GM03348 (cell line): ENCODE measurements at places on chromosomes 6 and 20.

GRCh38 chr6:84758486-84758885 lies 5.9 kb downstream of the TBX18 start:
- DNase-seq = no peak

- no peak for DNase-seq
Observed at GRCh38 chr6:161268531-161269210, 5.2 kb downstream of the AGPAT4 start.

DNA sequence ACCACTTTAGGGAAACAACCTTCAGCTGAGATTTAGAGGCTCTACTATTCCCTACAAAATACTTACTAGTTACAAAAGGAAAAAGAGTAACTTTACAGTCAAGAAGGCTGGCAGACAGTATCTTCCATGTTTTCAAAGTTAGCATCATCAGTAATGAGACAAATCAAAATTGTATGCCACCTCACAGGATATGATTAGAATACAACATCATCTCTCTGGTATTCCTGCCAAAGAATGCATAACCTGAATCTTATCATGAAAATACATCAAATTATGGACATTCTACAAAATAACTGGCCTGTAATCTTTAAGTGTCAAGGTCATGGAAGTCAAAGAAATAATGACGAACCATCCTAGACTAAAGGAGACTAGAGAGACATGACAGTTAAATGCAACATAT lies 38.4 kb downstream of the CDK5RAP1 start:
- DNase-seq = no peak

- no peak for DNase-seq
Observed at GRCh38 chr6:134676307-134677281, 273.3 kb downstream of the ALDH8A1 start.

DNA sequence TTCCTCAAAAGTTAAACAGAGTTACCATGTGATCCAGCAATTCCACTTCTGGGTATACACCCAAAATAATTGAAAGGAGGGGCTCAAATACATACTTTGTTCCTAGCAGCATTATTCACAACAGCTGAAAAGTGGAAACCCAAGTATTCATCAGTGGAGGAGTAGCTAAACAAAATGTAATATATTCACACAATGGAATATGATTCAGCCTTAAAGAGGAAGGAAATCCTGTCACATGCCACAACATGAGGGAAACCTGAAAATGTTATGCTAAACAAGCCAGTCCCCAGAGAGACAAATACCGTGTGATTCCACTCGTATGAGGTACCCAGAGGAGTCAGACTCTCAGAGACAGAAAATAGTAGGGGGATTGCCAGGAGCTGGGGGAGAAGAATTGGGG lies 44.5 kb downstream of the PXDC1 start:
- no peak for DNase-seq

- no peak for DNase-seq
Observed at GRCh38 chr6:24381476-24382219, 21.1 kb upstream of the MRS2 start.

DNA sequence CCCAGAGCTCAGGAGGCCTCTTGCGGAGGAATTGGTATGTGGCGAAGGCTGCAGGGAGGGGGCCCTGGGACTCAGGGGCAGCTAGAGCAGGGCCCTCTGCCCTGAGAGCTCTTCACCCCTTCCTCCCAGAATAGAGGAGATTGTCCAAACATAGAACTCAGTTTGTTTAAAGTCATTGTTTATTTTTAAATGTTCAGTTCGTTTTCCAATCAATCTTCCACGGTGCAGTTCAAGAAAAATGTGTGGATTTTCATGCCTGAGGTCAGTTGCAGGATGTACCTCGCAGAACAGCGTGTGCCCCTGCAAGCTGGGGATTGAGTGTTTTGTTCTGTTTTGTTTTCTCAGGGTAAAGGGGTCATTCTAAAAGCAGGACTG lies 37.2 kb downstream of the MGME1 start:
- no peak for DNase-seq

DNA sequence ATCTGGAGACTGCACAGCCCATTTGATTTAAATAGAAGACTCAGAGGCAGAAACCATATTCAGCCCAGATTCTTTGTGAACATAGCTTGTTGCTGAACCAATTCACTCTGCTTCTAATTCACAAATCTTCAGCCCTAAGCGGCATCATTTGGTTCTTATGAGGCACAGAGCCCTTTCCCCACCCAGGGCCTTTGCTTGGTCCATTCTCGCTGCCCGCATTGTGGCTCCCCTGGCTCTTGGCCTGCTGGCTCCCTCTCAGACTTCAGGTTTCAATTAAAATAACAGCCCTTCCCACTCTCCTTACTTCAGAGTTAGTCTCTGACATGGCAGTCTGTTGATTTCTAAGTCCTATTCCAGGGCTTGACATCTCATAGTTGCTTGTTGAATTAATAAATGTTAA lies 9.4 kb upstream of the TMEM14A start:
- DNase-seq = peak; percentile 52

DNA sequence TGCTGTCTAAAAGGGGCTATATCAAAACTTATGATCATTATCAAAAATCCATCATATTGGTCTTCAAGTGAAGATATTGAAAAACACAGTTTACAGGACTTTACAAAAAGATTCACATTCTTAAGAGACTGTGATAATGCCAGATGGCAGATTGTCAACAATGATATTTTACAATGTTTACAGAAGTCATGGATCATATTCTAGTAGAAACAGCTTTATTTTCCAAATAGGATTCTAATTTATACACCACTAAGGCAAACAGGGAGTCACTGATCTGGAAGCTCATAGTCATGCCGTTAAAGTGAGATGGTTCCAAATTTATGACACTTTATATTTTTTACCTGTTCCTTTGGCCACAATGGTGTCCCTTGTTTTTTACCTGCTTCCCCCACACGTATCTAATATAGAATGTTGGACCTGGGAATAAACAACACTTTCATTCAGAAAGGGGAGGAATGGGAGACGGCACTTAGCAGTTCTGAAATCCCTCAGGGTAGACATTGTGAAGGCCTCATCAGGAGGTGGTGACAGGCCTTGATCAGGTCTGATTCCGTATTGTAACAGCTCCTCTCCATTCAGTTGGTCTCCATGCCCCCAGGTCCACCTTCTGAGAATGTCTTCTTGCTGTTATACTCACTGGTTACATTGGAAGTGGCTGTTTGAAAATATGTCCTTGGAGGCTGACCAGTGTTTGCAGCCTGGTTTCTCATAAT lies 228.6 kb downstream of the ADGB start:
- no peak for DNase-seq

DNA sequence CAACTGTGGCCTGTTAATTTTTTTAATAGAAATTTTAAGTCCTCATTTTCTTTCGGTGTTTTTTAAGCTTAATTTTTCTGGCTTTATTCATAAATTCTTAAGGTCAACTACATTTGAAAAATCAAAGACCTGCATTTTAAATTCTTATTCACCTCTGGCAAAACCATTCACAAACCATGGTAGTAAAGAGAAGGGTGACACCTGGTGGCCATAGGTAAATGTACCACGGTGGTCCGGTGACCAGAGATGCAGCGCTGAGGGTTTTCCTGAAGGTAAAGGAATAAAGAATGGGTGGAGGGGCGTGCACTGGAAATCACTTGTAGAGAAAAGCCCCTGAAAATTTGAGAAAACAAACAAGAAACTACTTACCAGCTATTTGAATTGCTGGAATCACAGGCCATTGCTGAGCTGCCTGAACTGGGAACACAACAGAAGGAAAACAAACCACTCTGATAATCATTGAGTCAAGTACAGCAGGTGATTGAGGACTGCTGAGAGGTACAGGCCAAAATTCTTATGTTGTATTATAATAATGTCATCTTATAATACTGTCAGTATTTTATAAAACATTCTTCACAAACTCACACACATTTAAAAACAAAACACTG lies 10.1 kb downstream of the HFE start:
- peak; percentile 62 for DNase-seq

DNA sequence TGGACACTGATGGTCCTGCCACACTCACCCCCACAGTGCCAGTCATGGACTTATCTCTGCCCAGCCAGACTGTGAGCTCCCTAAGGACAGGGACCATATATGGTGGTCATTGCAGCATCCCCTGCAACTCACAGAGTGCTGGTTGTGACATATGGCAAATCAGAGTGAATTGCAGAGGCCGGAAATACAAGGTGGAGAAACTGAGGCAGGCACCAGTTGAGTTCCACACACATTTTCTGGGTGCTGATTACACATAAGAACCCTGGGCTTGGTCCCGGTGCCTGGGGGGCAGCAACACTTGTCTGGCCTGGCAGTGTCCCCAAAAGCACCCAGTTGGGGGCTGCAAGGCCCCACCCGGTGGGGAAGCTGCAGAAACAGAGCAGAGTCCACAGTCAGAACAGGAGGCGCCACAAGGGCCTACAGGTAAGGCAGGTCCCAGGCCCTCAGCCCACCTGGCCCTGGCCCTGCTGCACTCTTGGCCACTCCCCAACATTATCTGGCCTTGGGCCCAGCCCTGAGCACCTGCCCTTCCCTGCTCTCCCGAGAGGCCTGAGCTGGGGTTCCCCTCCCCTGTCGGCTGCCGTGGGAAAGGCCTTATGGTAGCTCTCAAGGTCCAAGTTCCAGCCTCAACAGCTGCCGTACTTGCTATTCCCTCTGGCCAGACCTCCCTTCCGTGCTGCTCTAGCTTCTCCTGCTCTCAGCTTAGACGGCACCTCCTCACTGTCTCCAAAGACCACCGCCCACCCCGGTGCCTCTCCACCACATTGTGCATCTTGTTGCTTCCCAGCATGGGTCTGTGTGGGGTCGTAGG lies 140.8 kb upstream of the PTPN1 start:
- DNase-seq = no peak

- no peak for DNase-seq
Observed at GRCh38 chr20:33549229-33549999, 59.5 kb downstream of the CBFA2T2 start.

DNA sequence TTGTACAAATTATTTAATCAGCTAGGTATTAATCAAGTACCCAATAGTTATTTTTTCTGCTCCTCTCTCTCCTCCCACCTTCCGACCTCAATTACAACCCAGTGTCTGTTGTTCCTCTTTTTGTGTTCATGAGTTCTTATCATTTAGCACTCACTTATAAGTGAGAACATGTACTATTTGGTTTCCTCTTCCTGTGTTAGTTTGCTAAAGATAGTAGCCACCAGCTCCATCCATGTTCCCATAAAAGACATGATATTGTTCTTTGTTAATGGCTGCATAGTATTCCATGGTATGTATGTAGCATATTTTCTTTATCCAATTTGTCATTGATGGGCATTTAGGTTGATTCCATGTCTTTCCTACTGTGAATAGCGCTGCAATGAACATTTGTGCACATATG lies 652.8 kb upstream of the CITED2 start:
- no peak for DNase-seq

DNA sequence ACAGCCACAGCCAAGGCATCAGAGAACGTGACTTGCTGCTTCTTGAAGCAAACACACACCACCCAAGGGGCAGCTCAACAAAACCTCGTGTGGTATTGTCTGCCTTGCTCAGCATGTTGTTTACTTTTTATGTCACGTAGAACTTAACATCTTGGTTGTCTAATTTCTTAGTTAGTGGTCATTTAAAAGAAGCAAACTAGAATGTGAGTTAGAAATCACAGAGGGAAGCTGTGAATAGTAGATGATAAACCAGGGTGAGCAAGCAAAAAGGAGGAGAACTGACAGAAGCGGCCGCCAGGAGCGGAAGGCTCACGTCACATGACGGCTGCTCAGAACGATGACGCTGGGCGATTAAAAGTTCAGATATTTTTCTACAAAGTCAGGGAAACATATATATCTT lies 51.5 kb upstream of the KIF25 start:
- no peak for DNase-seq

- DNase-seq = peak; percentile 33
Observed at GRCh38 chr6:159099961-159100360, 55.2 kb upstream of the TAGAP start.

- DNase-seq = no peak
Observed at GRCh38 chr6:34696189-34696738, 303 bp downstream of the ILRUN start.
